Cortex of kidney (tissue), 1 donor: ENCODE measurements at places on chromosomes 6 and 20.

DNA sequence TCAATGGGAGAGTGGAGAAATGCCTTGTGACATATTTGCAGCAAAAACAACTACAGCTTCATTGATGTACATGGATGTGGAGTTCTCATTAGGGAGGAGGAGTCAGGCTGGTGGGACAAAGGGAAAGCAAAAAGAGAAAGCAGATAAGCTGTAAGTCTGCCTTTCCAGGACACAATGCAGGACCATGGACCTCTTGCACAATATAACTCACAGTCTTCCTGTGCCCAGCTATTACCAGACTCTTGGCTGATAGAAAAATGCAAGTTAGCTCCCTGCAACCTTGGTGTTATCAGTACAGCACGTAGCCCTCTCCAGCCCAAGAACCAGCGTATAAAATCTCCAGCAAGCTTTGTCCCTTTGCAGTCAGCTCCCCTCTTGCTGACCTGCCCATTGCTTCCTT is 232.3 kb downstream of the NFATC2 start:
- no peak for DNase-seq

DNA sequence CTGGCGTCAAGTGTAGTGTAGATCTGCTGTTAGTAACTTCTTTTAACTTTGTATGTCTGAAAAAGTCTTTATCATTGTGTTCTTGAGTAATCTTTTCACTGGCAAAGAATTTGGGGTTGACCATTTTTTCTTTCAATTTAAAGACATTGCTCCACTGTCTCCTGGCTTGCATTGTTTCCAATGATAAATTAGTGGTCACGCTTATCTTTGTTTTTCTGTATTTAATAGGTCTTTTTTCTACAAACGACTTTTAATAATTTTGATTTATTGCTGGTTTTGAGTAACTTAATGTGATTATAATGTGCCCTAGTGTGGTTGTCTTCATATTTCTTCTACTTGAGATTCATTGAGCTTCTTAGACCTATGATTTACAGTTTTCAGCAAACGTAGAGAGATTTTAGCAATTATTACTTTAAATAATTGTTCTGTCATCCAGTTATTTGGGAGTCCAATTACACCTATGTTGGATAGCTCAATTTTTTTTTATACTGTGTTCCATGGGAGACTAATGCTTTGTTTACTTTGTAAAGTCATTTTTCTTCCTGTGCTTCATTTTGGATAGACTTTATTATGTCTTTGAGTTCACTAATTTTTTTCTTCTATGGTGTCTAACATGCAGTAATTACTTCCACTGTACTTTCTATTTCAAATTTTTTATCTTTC is 38.3 kb upstream of the HEY2 start:
- no peak for DNase-seq

DNA sequence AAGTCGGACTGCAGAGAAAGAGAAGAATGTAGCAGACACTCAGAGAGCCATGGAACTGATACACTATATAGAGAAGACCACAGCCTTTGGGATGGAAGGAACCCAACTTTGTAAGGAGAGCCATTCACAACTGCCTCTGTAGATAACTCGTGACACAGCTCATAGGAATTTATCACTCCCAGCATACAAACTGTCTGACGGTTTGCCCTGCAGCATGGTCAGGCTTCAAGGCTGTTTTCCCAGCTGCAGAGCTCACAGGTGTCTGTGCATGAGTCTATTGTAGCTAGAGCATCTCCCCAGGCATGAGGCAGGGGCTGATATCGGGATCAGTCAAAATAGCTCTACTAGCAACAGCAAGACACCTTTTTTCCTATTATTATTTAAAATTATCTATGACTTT is 130.5 kb upstream of the DTNBP1 start:
- no peak for DNase-seq

GRCh38 chr6:129730477-129731165 is 20.6 kb upstream of the ARHGAP18 start:
- DNase-seq, result no peak

- no peak for DNase-seq
These were observed 162.4 kb upstream of the AGPAT4 start for GRCh38 chr6:161436106-161436876.

DNA sequence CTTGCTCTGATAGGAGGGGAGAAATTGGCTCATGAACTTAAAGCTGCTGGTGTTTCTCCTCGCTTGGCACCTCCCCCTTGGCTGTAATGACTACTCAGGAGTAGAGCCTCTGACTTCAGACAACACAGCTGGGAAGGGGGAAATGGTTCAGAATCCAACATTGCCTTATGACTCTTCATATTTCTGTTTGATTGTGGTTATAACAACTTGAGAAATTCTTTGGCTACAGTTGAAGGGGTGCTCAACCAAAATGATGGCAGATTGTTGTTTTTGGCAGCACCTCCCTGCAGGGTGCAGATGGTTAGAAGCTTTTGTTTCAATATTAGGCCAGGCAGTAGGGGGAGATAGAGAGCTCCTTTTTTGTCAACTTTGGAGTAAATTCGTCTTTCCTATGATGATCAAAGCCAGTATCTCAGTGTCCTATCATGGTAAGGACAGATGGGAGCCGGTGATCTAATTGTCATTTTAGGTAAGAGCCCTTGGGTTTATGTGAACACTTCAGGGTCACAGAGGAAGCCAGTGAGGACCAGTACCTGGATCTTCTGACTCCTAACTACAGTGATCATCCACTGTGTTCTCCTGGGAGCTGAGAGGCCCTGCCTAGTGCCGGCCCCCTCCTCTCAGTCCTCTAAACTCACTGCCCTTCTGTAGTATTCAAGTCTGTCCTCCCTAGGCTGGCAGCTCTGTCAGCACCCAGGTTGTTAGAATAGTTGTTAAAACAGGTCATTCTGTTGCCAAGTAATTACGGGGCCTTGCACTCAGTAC is 39.9 kb downstream of the RPRD1B start:
- no peak for DNase-seq

GRCh38 chr6:135182071-135183001 is 1.2 kb downstream of the MYB start:
- DNase-seq, result no peak

- DNase-seq, result no peak
These were observed 91.2 kb upstream of the ADTRP start for GRCh38 chr6:11869672-11870340.

DNA sequence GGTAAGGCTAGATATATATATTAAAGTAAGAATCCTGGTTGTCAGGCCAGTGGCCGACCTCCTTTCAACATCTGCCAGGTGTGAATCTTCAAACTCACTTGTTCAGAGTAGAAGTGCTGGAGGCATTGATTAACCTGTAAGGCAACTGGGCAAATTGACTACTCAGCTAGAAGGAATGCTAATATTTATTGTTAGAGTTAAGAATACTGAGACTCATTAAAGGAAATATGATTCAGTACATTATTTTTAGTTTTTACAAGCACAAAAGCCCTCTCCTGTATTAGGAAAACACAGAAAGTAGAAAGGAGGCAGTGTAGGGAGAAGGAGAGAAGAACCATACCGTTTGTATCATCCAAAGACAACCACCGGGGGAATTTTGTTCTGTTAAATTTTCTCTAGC is 53.5 kb downstream of the RIPOR2 start:
- DNase-seq, result no peak

- no peak for DNase-seq
These were observed 111.2 kb upstream of the PTCHD4 start for GRCh38 chr6:48222241-48222640.

GRCh38 chr6:63440057-63440456 is 120.3 kb upstream of the LGSN start:
- no peak for DNase-seq

- no peak for DNase-seq
These were observed 62.4 kb upstream of the MRPS10 start for GRCh38 chr6:42279966-42280629.

GRCh38 chr20:59585714-59586409 is 18.5 kb upstream of the PHACTR3 start:
- no peak for DNase-seq

- DNase-seq, result no peak
These were observed 54.1 kb downstream of the PPP1R3G start for GRCh38 chr6:5138995-5139827.

DNA sequence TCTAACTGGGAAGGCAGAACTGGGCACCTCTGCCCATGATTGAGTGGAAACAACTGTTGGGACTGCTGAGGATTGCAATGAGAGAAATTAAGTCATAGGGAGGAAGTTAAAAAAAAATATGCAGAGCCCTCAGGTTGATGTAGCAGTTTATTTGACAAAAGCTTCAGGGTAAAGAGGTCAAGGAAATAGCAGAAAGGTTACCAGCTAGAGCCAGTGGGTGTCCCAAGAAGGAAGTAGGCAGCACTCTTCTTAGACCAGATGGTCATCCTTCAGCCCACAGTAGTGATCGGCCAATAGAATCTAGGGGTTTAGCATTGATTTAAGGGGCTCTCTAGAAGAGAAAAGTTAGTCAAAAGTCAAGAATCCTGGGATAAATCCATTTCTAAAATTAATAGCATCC is 21.7 kb upstream of the WFDC10A start:
- DNase-seq, result no peak

- DNase-seq, result no peak
These were observed 2.6 kb downstream of the BACH2 start for GRCh38 chr6:90294008-90294511.

- DNase-seq, result no peak
These were observed 74.7 kb upstream of the NOX3 start for GRCh38 chr6:155530219-155530834.

- no peak for DNase-seq
These were observed 177.6 kb downstream of the SASH1 start for GRCh38 chr6:148520109-148520841.

- DNase-seq, result no peak
These were observed 256.6 kb downstream of the DLL1 start for GRCh38 chr6:170034294-170034693.

- DNase-seq, result no peak
These were observed 143.7 kb upstream of the ATXN1 start for GRCh38 chr6:16904957-16905356.

DNA sequence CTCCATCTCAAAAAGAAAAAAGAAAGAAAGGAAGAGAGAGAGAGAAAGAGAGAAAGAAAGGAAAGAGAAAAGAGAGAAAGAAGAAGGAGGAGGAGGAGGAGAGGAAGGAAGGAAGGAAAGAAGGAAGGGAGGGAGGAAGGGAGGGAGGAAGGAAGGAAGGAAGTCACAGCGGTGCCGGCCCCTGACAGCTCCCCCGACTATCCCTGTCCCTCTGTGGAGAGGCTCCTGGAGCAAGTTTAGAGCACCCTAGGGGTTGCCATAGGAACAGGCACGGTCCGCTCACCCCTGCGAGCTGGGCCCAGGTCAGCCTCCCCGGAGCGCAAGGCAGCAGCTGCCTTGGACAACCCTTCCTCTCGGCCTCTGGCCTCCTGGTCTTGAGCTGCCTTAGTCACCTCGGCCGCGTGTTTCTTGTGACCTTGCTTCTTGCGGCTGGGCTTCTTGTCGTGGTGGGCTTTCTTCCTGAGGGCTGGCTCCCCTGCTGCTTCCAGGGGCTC is 6.8 kb downstream of the BNIP5 start:
- DNase-seq, result no peak

GRCh38 chr6:51892750-51893149 is 194.7 kb downstream of the PKHD1 start:
- DNase-seq, result no peak

DNA sequence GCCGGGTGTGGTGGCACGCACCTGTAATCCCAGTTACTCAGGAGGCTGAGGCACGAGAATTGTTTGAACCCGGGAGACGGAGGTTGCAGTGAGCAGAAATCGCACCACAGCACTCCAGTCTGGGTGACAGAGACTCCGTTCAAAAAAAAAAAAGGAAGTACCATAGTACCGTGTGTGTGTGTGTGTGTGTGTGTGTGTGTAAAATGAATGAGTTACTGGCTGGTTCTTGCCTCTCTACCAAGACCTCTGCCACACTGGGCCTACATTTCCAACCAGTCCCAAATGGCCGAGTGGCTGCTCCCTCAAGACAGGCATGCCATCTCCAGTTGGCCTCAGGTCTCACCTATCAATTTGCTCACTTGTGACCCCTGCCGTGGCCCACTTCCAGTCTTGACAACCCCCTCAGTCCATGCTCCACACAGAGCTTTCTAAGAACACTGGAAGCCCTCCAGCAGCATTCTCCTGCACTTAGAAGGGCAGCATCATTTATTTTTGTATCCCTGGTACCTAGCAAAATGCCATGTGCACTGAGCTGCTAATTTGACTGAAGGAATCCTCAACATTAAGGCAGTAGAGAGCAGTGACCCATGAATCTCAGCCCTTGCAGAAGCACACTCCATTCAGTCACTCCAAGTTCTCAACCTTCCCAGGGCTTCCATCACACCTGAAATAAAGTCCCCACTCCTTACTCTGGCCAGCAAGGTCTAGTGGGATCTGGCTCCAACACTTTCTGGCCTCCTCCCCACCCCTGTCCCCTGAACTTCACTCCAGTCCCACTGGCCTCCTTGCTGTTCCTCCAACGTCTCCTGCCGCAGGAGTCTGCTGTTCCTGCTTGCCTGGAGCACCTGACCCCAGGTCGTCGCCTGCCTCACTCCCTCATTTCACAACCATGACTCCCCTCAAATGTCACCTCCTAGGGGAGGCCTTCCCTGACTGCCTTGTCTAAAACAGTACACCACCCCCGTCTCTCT is 29.9 kb downstream of the COX4I2 start:
- no peak for DNase-seq

- no peak for DNase-seq
These were observed 68.1 kb upstream of the PCSK2 start for GRCh38 chr20:17158701-17159100.

GRCh38 chr20:59814840-59815340 is 118.5 kb downstream of the SYCP2 start:
- no peak for DNase-seq

DNA sequence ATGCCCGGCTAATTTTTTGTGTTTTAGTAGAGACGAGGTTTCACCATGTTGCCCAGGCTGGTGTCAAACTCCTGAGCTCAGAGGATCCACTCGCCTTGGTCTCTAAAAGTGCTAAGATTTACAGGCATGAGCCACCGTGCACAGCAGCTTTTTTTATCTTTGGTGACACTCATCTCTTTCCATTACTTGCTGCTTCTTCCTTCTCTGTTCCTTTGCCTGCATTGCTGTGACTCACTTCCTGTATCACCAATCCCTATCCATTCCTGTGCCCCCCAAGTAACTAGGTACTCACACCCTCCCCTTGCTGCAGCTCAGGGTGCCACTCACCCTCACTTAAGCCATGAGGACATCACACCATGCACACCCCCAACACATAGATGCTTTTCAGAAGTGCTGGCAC is 24.6 kb downstream of the KHDC1L start:
- DNase-seq, result no peak

GRCh38 chr6:133612459-133612858 is 276.5 kb upstream of the TCF21 start:
- DNase-seq, result no peak

GRCh38 chr20:982754-983153 is 19.4 kb downstream of the RSPO4 start:
- no peak for DNase-seq
